Right cardiac atrium (tissue), 5 donors: ENCODE measurements at places on chromosomes 1 and 21. TPM values are rescaled to one million over a fixed set of nuclear protein-coding genes. Genes with fewer than 3 reads are reported as not detected.

DNA sequence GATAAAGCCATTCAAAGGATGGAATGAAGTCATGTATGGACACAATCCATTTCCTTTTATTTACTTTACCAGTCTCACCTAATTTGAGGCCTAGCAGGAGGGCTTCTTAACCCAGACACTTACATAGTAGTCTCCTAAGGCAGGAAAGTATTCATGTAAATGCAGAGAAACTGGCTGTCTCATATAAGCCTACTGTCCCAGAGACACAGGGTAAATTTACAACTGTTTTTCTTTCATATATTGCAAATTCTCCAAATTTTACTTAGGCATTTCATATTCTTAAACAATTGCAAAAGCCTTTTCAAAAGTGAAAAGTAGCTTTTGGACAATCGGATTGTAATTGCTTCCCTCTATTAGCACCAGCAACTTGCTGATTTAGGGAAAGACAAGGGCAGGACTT, 29.9 kb downstream of the SPAG17 start:
- DNase-seq = no peak

GRCh38 chr1:94708299-94708685, 111.9 kb upstream of the SLC44A3 start:
- no peak for DNase-seq

GRCh38 chr1:235841938-235842545, 24.7 kb downstream of the LYST start:
- no peak for DNase-seq

DNA sequence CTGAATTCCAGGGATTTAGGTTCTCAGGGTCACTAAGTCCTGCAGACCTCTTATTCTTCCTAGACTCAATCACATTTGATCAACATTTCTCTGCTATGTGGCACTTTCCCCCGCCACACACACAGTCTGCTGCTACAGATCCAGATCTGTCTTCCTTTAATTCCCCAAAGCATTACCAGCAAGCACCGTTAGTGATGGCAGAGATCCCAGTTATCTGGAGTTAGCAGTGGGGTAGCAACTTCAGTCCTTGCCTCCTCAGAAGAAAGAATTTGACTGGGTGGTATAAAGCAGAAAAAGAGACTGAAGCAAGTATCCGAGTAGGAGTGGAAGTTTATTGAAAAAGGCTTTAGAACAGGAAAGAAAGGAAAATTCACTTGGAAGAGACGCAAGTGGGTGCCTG, 100.4 kb upstream of the ETV3 start:
- DNase-seq = no peak

GRCh38 chr1:228338521-228339051, 68.0 kb downstream of the TRIM11 start:
- peak; percentile 22 for DNase-seq

OR2L5 gene
- total RNA-seq = not detected

BSND gene
- total RNA-seq = not detected

GRCh38 chr1:169193191-169193850, 86.8 kb downstream of the ATP1B1 start:
- peak; percentile 76 for DNase-seq

HES4 gene
- total RNA-seq = 62.5 TPM

CD1D gene
- total RNA-seq = 1.6 TPM

C1QTNF12 gene
- total RNA-seq = not detected

DNA sequence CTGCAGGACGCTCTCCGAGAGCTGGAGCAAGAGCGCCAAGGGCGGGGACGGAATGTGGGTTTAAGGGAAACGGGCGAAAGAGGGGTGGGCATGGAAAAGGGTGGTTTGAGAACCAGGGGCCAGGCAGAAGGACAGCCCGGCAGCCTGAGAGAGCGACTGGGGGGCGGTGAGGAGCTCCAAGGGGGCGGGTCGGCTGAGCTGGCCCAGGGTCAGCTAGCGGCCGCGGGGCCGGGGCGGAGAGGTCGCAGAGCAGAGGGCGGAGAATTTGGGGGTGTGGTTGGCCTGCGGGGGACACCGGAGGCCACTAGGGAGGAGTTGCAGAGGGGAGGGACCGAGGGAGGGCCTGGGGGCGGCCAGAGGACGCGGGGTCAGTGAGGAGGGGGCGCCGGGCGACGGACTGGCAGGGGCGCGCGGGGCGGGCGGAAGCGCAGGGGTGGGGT, 54.7 kb downstream of the NDUFS5 start:
- peak; percentile 72 for DNase-seq

TPTE gene
- total RNA-seq = not detected

GRCh38 chr1:206709322-206709721, 24.6 kb downstream of the MAPKAPK2 start:
- no peak for DNase-seq

DNA sequence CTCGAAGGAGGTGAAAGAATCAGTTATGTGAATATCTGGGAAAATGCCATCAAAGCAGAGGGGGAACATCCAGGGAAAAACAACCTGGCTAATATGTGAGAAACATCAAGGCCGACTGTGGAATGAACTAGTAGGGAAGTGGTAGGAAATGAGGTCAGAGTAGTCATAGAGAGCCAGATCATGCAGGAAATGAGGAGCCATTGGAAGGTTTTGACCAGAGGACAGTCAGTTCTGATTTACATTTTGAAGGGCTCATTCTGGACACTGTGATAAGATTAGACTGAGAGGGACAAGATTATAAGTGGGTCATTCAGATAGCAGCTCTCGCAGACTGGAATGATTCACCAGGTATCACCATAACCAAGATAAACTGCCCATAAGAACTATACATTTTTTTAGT, 63.7 kb downstream of the SYT14 start:
- no peak for DNase-seq

DNA sequence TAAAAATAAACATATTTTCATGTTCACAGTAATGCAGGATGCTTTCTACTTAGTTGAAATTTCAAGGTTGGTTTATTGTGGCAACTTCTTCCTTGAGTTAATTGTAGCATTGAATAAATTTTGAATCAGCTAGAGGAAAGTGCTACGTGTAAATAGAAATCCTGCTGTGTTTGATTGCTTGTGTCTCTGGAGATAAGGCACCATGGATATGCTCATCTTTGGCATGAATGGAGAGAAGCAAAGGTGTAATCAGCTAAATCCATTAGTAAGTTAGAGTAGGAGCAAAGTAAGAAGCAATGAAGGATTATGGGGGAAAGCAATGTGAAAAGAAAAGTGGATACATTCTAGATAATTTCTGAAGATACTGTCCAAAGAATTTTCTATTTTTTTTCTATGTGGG, 331.1 kb downstream of the PTPRC start:
- DNase-seq = no peak

ASTN1 gene
- 0.28 TPM for total RNA-seq

DNA sequence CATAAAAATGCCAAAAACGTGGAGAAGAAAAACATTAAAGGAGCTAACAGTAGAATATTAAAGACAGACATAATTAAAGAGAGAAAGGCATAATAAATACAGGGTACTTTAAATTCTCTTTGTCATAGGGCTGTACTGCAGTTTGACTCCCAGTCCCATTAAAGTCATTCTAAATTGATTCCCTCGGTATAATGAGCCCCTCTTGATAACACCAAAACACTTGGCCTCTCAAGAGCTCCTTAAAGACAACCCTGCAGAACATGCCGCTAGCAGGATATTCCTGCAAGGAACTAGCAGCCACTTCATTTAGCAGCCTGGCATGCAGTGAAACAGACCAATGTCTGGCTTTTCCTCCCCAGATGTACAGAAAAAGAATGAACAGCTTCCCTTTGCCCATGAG, 273.8 kb upstream of the ESRRG start:
- no peak for DNase-seq

DNA sequence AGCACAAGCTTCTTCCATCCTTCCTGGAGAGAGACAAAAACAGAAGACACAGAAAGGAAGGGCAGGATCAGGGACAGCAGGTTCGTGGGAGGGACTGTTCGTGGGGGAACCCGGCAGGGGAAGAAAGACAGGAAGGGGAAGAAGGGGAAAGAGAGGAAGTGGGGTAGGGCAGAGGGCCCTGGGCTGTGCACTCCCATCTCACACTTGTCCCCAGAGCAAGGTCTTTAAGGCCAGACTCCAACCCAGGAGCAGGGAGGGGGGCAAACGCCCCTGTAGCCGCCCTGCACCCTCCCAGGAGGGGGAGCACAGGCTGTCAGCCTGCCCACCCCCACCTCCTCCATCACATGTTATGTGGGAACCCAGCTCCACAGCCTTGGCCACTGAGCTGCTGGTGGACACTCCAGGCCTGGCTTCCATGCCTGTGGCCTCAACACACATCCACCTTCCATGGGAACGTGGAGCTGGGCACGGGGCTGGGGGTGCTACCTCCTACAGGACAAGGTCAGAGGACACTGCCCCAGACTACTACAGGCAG, 9.3 kb downstream of the SLC19A1 start:
- DNase-seq = peak; percentile 16

DNA sequence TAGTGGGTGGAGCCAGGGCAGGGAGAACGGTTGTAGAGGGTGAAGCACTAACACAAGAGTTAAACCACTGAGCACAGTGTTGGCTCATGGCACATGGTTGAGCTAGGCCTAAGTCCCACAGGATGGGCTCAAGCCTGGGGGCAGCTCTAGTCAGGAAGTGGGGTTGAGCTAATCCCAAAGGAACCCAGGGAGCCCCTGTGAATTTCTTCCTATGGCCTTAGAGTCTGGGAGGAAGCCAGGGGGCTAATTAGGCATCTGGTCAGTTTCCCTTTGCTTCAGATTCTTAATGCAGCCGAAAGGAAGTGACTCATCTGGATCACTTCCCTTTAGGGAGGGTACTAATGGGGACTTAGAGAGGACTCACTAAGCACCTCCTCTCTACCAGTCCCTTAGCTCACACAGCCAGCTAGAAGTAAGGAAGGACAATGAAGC, 10.1 kb downstream of the CFAP45 start:
- DNase-seq = no peak

- DNase-seq = no peak
Measured at GRCh38 chr1:246302711-246303317, 204.3 kb downstream of the SMYD3 start.

FCRL1 gene
- not detected for total RNA-seq

DNA sequence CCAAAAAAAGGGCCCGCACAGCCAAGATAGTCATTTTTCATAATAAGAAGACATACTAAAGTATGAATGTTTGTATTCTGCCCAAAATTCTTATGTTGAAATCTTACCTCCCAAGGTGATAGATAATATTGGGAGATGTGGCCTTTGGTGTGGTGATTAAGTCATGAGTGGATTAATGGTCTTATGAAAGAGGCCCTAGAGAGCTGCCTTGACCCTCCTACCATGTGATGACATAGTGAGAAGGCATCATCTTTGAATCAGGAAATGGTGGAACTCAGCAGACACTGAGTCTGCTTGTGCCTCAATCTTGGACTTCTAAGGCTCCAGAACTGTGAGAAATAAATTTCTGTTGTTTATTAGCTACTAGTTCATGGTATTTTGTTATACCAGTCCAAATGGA, 11.8 kb upstream of the RNPC3 start:
- no peak for DNase-seq

DNAJC8 gene
- 63.4 TPM for total RNA-seq

CYP4A11 gene
- total RNA-seq = not detected

GRCh38 chr1:150621497-150622302, 7.7 kb downstream of the ENSA start:
- DNase-seq = peak; percentile 37

DNA sequence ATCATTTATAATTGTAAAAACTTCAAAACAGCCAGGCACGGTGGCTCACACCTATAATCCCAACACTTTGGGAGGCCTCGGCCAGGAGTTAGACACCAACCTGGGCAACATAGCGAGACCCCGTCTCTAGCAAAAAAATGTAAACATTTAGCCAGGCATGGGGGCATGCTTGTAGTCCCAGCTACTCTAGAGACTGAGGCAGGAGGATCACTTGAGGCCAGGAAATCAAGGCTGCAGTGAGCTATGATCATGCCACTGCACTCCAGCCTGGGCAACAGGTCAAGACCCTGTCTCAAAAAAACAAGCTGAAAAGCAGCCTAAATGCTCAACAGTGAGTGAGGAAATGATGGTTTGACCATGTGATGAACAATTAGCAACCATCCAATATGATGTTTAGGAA, 7.3 kb downstream of the C1orf167 start:
- peak; percentile 10 for DNase-seq

ADORA3 gene
- 5.4 TPM for total RNA-seq

- DNase-seq = no peak
Measured at GRCh38 chr1:59143811-59144210, 153.1 kb upstream of the FGGY start.

MIXL1 gene
- not detected for total RNA-seq

DNA sequence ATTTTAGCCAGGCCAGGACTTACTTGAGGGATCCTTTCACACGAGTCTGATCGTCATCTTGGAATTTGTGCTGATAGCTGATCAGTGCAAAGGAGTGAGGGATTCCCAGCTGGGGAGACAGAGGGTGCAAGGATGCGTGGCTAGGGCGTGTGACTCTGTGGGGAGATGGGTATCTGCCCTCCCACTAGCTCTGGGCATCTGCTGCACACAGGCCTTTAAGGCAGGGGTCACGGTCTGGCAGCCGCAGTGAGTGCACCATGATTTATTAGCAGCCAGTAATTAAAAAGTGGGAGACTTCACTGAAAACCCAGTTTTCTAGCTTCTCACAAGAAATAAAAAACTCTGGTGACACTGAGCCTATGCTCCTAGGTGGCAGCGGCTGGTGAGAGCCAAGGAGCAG, 20.4 kb downstream of the THAP3 start:
- DNase-seq = no peak

DNA sequence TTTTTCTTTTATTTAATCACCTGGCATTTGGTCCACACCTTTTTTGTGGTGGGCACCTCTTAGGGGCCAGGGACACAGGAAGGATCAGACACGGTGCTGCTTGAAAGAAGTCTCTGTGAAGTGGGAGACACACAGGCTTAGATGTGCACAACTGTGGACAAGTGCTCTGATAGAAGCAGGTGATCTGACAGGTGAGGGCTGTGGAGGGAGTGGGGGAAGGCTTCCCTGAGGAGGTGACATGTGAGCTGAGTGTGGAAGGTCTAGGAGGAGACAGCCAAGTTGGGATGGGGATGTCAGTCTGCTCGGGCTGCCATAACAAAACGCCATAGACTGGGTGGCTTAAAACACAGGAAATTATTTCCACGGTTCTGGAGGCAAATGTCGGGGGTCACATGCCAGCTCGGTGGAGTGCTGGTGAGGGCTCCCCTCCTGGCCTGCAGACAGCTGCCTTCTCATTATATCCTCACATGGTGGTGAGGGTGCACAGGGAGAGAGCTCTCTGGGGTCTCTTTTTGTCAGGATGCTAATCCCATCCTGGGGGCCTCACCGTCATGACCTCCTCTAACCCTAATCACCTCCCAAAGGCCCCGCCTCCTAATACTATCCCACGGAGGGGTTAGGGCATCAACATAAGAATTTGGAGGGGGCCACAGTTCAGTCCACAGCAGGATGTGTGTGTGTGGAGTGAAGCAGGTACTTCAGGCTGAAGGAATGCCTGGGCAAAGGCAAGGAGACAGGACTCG, 5.2 kb upstream of the KIAA1614 start:
- DNase-seq = no peak

DNA sequence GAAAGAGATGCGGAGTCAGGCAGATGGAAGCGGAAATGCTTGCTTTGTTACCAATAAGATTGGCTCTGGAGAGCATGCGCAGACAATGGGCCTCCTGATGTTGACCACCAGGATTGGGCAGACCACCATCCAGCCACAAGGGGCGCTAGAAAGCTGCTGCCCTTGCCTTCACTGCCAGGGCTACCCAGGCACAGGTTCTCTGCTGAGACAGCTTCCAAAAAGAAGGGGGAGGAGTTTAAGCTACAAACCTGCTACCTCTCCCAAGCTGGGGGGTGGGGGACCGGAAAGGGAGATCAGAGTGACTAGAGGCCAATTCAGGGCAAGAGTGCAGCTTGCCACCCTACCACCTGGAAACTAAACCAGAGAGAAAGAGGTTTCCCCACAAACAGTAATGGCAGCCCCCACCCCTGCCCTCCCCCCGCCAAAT, 369.7 kb downstream of the RRAGC start:
- no peak for DNase-seq
